Placental pericyte (primary cell): ENCODE measurements at places on chromosomes 6 and 20. TPM values are rescaled to one million over a fixed set of nuclear protein-coding genes. Genes with fewer than 3 reads are reported as not detected.

The CD40 gene
- 0.57 and 0.66 TPM in 2 replicates for total RNA-seq

The CFB gene
- total RNA-seq: 2.3 and 62.8 TPM in 2 replicates

The HLA-DMB gene
- 0.14 TPM in 1 of 2 replicates, not detected in the other for total RNA-seq

The CAGE1 gene
- 0.14 and 0.22 TPM in 2 replicates for total RNA-seq

The ANKRD66 gene
- not detected in 2 replicates for total RNA-seq

The NUP153 gene
- total RNA-seq: 21.2 and 64.4 TPM in 2 replicates

The KHDC1 gene
- total RNA-seq: 3.3 and 4.4 TPM in 2 replicates

The DEFB118 gene
- total RNA-seq: not detected in 2 replicates

The PNLDC1 gene
- total RNA-seq: not detected in 2 replicates

The TRIM31 gene
- total RNA-seq: not detected in 2 replicates

The PSMB9 gene
- total RNA-seq: 12.9 and 25.5 TPM in 2 replicates

The NKAIN4 gene
- 0.57 and 1.1 TPM in 2 replicates for total RNA-seq

The HLA-DOA gene
- total RNA-seq: not detected in 2 replicates

The VGLL2 gene
- total RNA-seq: not detected in 2 replicates

The RGS17 gene
- 4.6 and 12.7 TPM in 2 replicates for total RNA-seq

The ISM1 gene
- 0.29 TPM in 1 of 2 replicates, not detected in the other for total RNA-seq

The OLIG3 gene
- not detected in 2 replicates for total RNA-seq

The FAM217A gene
- total RNA-seq: not detected in 2 replicates

The SMLR1 gene
- total RNA-seq: not detected in 2 replicates

The BPIFB1 gene
- not detected in 2 replicates for total RNA-seq

The SLC35A1 gene
- 9.2 and 11.7 TPM in 2 replicates for total RNA-seq

The WFDC10B gene
- total RNA-seq: not detected in 2 replicates

The BHLHE23 gene
- not detected in 2 replicates for total RNA-seq

The PI3 gene
- 0.44 TPM in 1 of 2 replicates, not detected in the other for total RNA-seq

The MLIP gene
- 0.44 TPM in 1 of 2 replicates, not detected in the other for total RNA-seq

The NFKBIL1 gene
- total RNA-seq: 19.9 and 35.5 TPM in 2 replicates

The RAET1G gene
- 1.3 and 1.6 TPM in 2 replicates for total RNA-seq

The BPIFB3 gene
- not detected in 2 replicates for total RNA-seq

The RAB44 gene
- total RNA-seq: under 0.01 TPM in 1 of 2 replicates, not detected in the other

The XKR7 gene
- not detected in 2 replicates for total RNA-seq

The ULBP3 gene
- 7.0 and 20.3 TPM in 2 replicates for total RNA-seq

The GJA10 gene
- total RNA-seq: not detected in 2 replicates

The PDE7B gene
- total RNA-seq: 20.2 and 30.2 TPM in 2 replicates

The TBPL1 gene
- 7.9 and 19.5 TPM in 2 replicates for total RNA-seq

The PPIL4 gene
- 31.2 and 33.7 TPM in 2 replicates for total RNA-seq

The STK38 gene
- total RNA-seq: 21.4 and 24.6 TPM in 2 replicates

The TRIM10 gene
- total RNA-seq: not detected in 2 replicates

The PAX1 gene
- total RNA-seq: not detected in 2 replicates

The NEURL2 gene
- total RNA-seq: 3.6 and 11.8 TPM in 2 replicates

The LST1 gene
- total RNA-seq: not detected in 2 replicates

The IMPG1 gene
- not detected in 2 replicates for total RNA-seq

The SPAG4 gene
- total RNA-seq: 5.0 and 5.3 TPM in 2 replicates

The IYD gene
- total RNA-seq: not detected in 2 replicates

The LY6G6C gene
- not detected in 2 replicates for total RNA-seq

The TCP11 gene
- total RNA-seq: 0.66 and 0.72 TPM in 2 replicates

The MYH7B gene
- under 0.01 TPM in 1 of 2 replicates, not detected in the other for total RNA-seq

The ECT2L gene
- total RNA-seq: not detected in 2 replicates

The RAET1E gene
- total RNA-seq: 1.1 TPM in 1 of 2 replicates, not detected in the other

The ZC2HC1B gene
- total RNA-seq: not detected in 2 replicates
